ENCODE measurements at places on chromosomes 11 and 22.

DNA sequence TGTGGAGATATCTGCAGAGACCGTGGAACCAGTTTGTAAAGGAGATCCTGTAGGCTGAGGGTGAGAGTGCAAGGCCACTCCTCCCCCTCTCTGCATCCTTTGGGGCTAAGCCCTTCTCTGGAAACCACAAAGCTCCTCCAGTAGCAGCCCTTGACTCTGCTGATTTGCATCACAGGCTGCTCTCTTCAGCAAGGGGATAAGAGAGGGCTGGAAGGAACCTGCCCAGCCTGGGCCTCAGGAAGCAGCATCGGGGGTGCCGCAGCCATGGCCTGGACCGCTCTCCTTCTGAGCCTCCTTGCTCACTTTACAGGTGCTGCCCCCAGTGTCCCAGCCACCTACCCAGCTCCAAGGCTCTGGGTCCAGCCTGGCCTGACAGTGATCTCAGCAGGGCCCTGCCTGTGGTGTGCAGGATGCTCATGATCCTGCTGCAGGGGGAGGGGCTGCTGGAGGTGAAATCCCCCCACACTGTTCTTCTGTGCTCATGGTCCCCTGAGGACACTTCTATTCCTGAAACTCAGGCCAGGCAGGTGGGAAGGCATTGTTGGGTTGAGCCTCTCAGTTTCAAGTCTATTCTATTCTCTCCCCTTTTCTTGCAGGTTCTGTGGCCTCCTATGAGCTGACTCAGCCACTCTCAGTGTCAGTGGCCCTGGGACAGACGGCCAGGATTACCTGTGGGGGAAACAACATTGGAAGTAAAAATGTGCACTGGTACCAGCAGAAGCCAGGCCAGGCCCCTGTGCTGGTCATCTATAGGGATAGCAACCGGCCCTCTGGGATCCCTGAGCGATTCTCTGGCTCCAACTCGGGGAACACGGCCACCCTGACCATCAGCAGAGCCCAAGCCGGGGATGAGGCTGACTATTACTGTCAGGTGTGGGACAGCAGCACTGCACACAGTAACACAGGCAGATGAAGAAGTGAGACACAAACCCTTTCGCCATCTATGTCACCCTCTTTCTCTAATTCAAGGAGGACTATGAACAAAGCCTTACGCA, 68.5 kb upstream of the IGLL5 start:
- no peak for DNase-seq

- DNase-seq: no peak
Observed at GRCh38 chr11:2663506-2663905, 36.3 kb downstream of the KCNQ1OT1 start.

- no peak for DNase-seq
Observed at GRCh38 chr11:14089690-14090462, 127.4 kb downstream of the SPON1 start.

DNA sequence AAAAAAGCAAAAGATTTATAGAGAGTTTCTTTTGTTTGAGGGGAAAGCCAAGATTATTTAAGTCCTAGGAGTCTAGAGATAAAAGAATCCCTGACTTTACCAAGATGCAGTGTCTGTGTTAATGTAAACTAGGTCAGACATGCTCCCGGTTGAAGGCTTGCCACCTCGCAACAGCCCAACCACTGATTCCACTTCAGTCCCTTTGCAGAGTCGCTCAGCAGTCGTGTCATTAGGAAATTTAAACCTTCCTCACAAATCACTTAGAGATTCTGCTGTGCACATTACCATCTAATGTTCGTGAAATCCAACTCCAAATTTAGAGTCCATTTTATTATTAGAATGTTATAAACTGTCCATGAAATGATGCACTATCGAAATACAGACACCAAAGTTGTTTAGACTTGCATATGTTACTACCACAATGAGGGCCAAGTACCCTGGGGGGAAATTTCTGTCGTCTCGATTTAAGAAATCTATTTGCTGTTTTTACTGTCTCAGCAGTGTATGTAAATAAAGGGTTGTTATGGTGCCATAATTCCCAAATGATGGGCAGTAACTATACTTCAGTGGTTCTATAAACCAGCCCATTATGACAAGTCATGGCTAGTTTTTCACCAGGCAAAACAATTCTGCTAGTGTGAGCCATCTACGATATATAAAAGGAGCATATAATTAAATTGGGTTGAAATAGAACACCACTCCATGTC, 101.4 kb upstream of the MTNR1B start:
- no peak for DNase-seq

GRCh38 chr11:2536440-2536989, 91.7 kb downstream of the KCNQ1 start:
- DNase-seq: no peak

DNA sequence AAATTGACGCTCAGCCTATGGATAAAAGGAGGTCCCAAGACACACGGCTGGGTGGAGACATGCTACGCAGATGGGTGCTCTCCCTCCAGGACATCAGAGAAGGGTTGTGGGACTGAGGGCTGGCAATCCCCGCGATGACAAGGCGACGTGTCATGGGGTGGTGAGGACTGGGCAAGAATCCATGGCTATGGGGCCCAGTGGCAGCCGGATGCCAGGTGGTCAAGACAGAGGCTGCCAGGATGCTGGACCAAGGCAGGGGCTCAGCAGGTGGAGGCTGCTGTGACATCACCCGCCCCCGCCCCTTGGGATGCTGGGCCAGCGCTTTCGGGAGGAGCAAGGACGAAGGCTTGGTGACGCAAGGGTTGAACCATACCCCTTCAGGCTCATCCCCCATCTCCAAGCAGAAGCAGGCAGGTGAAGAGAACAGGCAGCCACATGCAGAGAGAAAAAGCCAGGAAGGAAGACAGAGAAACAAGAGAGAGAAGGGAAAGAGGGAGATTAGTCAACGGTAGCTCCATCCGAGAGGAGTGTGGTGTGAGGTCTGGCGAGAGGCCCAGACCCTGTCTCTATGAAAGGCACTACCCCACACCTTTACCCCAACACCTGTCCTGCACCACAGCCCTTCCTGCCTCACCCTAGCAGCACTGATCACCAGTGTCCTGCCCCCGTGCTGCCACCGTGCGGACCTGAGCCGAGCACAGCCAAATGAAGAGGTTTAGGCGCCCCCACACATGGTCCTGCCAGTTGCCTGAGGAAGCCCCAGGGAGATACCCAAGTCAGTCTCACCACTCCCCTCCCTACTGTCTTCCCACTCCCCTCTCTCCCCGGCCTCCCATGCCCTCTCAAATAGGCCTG, 24.1 kb upstream of the RASL10A start:
- no peak for DNase-seq

DNA sequence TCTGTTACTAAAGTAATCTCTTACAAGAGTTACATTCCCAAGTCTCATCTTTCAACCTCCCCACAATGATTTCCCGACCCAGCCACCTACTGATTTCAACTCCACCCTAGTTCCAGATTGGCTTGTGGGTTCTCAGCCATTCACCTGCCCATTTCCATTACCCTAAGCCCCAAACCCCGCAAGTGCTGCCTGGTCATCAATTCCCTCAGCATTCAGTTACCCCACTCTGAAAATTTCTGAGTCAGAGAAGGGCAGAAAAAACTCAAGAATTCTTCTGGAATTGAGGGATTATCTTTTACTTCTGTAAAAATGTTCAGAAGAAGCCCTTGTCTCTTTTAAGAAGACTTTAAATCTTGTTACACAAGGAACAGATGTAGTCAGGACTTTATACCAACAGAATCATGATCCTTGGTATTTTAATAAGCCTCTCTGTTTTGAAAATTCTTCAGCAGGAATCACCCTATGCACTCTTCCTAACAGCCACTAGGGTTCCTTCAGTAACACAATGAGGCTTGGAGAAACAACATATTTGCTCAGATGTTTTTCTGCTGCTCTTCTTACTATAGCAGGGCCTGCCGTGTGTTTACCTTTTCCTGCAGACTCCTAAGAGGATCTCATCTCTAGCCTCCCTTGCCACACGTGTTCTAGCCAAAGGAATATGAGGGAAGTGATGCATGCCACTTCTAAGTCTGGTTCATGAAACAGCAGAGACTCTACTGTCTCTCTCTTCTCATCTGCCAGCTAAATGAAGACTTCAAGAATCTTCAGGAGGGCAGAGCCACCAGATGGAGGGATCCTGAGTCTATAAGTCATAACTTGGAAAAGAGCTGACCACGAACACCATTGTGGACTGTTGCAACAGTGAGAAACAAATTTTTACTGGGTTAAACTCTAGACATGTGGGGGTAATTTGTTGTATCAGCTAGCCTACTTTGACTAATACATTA, 29.3 kb upstream of the PAMR1 start:
- DNase-seq: no peak

GRCh38 chr22:49968831-49969661, 8.5 kb downstream of the PIM3 start:
- no peak for DNase-seq

- no peak for DNase-seq
Observed at GRCh38 chr11:10878408-10879214, 20.8 kb upstream of the ZBED5 start.

GRCh38 chr11:106331176-106331575, 253.7 kb downstream of the AASDHPPT start:
- no peak for DNase-seq

DNA sequence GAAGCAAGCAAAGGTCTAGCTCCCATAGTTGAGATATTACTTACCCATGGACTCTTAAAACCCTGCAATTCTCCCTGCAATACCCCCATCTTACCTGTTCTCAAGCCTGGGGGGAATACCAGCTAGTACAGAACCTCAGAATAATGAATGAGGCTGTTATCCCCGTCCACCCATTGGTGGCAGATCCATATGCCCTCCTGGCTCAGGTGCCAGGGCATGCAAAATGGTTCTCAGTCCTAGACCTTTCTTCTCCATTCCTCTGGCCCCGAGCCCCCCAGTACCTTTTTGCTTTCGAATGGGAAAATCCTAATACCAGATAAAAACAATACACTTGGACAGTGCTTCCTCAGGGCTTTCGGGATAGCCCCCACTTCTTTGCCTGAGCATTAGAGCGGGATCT, 86.4 kb downstream of the PIWIL4 start:
- no peak for DNase-seq

DNA sequence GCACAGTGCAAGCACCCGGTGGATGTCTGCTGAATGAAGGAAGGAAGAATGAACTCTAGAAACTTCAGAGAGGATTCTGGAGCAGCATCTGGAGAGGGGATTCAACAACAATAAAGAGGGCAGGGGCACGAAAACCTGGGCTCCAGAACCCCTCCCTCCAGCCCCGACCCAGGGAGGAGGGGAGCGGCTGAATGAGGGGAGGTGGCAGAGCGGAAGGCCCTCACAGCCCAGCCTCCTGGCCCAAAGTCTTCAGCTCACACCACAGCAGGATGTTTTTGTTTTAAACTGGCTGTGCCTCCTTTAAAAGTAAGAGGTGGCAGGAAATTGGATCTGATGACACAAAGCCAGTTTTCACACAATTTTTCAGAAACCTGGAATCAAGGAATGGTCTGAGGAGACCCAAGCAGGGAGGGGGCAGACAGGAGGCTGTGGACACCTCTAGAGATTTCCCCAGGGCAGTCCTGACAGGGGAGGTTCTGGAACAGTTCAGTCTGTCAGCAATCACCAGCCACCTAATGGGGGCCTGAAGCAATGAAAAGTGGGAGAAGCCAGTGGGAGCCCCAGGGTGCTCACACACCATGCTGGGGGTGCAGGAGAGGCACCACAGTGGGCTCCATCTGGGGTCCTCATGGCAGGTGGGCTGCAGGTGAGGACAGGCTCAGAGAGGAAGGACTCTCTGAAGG, 44.4 kb upstream of the TCF20 start:
- DNase-seq: no peak

- no peak for DNase-seq
Observed at GRCh38 chr11:84019571-84020194, 733.5 kb upstream of the CCDC90B start.

- no peak for DNase-seq
Observed at GRCh38 chr11:79514290-79514689, 73.5 kb upstream of the TENM4 start.

DNA sequence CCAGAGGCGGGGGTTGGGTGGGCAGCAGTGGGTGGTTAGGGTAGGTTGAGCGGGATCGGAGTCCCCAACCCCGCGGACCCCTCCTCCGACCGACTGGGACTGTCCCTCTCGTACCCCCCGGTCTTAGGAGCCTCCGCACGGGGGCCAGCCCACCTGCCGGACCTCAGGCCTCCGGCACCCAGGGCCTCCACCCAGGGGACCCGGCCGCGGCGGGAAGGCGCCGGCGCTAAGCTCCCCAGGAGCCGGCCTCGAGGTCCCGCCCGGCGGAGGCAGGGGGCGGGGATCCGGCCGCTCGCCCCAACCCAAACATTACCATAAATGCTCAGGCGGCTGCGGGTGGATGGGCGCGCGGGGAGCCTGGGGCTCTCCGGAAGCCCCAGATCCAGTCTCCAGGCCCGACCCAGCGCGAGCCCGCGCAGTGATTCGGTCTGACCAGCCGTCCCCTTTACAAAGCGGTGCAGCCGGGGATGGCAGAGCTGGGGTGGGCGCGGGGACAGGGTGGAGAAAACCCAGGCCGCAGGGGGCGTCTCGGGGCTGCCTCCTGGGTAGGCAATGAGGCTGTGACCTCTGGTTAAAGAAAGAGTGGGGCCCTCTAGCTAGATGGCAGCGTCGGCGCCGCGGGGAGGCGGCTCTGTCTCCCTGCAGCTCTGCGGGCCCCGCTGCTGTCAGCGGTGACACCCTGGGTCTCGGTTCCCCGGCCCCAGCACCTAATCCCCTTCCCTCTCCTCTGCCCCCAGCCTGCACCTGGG, 4.0 kb upstream of the MCAM start:
- no peak for DNase-seq

DNA sequence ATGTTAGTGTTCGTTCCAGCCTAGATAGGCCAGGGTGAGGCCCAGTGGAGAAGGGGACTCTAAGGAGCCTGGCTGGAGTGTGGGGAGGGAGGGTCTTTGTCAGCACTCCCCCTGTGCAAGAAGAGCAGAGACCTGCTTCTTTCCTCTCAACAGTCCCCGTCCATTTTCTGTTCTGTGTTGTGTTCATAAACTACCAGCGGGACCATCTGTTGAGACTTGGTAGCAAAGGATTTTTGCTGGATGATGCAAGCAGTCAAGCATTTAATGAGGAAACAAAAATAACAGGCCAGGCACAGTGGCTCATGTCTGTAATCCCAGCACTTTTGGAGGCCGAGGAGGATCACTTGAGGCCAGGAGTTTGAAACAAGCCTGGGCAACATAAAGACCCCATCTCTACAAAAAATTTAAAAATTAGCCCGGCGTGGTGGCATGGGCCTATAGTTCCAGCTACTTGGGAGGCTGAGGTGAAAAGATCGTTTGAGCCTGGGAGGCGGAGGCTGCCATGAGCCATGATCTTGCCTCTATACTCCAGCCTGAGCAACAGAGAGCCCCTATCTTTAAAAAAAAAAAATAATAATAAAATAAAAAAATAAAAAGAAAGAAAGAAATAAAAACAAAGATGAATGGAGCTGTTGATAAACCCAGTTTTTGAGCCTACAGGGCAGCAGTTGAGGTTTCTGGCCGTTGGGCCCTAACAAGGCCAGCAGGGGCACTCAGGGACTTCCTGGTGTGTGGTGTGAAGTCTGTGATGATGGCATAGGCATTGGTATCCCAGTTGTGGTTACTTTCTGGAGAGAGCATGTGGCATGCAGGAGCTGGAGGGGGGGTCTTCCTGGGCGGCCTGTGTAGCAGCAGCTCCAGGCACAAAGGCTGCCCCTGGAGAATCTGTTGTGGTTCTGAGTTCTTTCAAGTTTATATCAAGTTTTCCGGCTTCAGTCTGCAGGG, 1.7 kb upstream of the TXNRD2 start:
- no peak for DNase-seq

- no peak for DNase-seq
Observed at GRCh38 chr11:71373791-71374454, 74.3 kb downstream of the DHCR7 start.

GRCh38 chr22:35914357-35914664, 114.3 kb downstream of the RBFOX2 start:
- no peak for DNase-seq

Measured in effector memory CD4-positive, alpha-beta T cell (primary cell).